ENCODE measurements at places on chromosomes 11 and 22.
A peak's percentile ranks its signal among the peaks of the same experiment; 100 is the strongest.

- DNase-seq, result no peak
Observed at GRCh38 chr11:67292671-67293070, 3.6 kb downstream of the ANKRD13D start.

DNA sequence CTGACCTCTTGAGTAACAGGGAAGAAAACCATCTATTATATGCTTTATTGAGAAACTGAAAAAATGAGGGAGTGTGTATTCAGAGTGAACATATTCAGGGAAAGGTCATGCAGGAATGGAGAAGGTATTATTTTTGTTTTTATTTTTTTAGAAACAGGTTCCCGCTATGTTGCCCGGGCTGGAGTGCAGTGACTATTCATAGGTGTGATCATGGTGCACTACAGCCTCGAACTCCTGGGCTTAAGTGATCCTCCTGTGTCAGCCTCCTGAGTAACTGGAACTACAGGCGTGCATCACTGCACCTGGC, 8.7 kb upstream of the RCE1 start:
- no peak for DNase-seq

GRCh38 chr22:34709641-34710040, 356.3 kb upstream of the ISX start:
- DNase-seq, result no peak

DNA sequence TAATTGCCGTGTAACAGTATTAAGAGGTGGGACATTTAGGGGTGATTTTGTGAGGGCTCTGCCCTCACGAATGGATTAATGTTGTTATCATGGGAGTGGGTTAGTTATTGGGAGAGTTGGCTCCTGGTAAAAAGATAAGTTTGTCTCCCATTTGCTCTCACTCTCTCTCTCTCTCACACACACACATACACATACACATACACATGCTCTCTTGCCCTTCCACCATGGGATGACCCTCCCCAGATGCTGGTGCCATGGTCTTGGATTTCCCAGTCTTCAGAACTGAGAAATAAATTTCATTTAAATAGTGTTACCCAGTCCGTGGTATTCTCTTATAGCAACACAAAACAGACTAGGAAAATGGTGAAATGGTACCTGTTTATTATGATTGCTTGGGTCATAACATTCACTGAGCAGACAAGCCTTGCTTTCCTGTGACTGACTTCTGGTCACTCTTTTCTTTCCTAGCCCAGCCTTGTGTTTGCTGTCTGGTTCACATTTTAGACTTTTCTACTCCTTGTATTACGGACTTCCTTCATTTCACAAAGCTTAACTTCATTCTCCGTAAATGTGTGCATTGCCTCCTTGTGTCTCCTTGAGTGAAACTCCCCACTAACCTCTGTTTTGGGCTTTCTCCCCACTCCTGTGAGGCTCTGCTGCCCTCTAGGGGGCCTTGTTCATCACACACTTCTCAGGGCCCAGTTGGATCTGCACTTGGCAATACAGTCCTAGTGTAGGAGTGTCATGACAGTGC, 206.5 kb upstream of the CTSC start:
- DNase-seq, result peak; percentile 59

GRCh38 chr11:61110255-61111049, 8.2 kb downstream of the CD5 start:
- DNase-seq, result no peak

GRCh38 chr11:133133050-133133449, 399.3 kb downstream of the OPCML start:
- no peak for DNase-seq

DNA sequence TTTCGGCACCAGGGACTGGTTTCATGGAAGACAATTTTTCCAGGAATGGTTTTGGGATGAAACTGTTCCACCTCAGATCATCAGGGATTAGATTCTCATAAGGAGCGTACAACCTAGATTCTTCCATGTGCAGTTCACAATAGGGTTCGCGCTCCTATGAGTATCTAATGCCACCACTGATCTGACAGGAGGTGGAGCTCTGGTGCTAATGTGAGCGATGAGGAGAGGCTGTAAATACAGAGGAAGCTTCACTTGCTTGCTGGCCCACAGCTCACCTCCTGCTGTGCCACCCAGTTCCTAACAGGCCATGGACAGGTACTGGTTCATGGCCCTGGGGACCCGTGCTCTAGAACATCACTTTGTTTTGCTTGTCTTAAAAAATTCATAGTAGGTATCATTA, 41.8 kb upstream of the AMPD3 start:
- DNase-seq, result no peak

DNA sequence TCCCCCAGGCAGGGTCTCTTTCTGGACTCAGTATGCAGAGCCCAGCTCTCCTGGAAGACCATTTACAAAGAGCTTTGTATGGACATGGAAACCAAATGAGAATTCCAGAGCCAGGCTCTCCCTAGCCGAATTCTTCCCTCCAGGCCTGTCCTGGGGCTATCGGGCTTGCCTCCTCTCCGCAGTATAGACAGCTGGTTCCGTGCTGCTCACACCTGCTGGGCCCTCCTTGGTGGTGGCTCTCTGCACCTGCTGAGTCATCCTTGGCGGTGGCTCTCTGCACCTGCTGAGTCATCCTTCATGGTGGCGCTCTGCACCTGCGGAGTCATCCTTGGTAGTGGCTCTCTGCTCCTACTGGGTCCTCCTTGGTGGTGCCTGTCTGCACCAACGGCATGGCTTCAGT, 743.5 kb downstream of the BRD1 start:
- DNase-seq, result no peak

DNA sequence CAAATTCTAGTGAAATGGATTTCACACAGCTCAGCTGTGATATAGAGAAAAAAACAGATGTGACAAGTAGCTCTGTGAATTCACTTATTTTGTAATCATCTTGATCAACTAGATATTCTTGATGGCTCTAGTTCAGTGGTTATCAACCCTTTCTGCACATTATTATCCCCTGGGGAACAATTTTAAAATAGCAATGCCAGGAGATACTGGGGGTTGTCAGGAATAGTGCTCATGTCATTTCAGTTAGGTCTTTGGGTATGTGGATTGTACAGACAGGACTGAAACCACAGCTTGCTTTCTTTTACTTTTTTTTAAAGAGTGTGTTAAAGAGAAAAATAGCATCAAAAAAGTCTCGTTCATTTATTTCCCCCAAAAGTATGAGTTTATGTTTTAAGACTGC, 269.0 kb upstream of the PDGFD start:
- no peak for DNase-seq

GRCh38 chr11:103875855-103876510, 160.5 kb upstream of the DDI1 start:
- DNase-seq, result no peak

- no peak for DNase-seq
Observed at GRCh38 chr11:125069796-125070195, 6.7 kb downstream of the SLC37A2 start.

GRCh38 chr22:36977947-36978660, 41.1 kb downstream of the TST start:
- peak; percentile 91 for DNase-seq

GRCh38 chr11:34830648-34831047, 85.5 kb downstream of the APIP start:
- no peak for DNase-seq

GRCh38 chr11:67024966-67025365, 2.0 kb downstream of the SYT12 start:
- DNase-seq, result no peak

GRCh38 chr22:22109693-22110466, 127.3 kb upstream of the TOP3B start:
- DNase-seq, result no peak

GRCh38 chr11:37689951-37690350, 1091.9 kb upstream of the RAG2 start:
- DNase-seq, result no peak

- DNase-seq, result no peak
Observed at GRCh38 chr11:134224710-134225664, 516 bp downstream of the VPS26B start.

DNA sequence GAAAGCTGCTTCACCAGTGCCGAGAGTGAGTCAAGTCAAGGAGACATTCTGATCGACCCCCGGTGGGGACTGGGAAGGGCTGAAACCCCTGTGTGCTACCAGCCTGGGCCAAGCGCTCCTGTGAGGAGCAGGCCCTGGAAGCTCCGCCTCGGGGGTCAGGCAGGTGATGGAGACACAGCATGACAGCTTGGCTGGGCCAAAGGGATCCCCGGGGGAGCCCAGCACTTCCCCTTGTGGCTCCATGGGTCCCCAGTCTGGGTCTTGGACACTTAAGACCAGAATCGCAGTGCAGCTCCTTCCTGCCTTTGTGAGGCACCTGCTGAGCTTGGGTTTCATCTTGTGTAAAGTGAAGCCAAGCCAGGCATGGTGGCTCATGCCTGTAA, 89.2 kb downstream of the MORC2 start:
- DNase-seq, result no peak

DNA sequence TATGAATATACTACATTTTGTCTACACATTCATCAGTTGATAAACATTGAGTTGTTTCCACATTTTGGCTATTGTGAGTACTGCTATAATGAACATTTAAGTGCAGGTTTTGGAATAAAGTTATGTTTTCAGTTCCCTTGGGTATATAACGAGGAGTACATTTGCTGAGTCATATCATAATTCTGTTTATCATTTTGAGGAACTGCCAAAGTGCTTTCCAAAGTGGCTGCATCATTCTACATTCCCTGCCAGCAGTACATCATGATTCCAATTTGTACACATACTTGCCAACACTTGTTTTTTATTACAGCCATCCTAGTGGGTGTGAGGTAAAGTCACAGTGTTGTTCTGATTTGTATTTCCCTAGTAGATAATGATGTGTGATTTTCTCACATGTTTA, 1458.6 kb upstream of the TENM4 start:
- DNase-seq, result no peak

DNA sequence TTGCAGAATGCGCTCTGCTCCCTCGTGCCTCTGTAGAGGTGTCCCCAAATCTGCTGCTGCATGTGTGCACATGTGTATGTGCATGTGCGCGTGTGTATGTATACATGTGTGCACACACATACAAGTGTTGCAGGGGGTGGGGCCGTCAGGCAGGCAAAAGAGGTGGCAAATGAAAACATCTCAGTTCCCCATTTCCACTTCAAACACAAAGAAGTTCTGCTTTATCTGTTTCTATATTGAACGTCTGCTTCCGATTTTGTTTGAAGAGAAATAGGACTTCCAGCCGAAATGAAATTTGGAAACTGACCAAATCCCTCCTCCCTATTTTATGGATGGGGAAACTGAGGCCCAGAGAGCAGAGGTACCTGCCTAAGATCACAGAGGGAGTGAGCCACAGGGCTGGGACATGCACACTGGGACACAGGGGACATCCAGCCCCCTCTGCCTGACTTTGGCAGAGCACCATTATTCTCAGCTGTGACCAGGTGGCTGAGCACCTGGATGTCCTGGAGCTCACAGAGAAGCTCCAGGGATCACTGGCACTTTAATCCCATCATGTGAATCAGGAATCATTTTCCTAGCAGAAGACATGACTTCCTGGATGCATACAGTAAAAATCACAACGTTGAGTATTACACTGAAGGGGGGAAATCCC, 41.2 kb upstream of the ALX4 start:
- DNase-seq, result peak; percentile 48

DNA sequence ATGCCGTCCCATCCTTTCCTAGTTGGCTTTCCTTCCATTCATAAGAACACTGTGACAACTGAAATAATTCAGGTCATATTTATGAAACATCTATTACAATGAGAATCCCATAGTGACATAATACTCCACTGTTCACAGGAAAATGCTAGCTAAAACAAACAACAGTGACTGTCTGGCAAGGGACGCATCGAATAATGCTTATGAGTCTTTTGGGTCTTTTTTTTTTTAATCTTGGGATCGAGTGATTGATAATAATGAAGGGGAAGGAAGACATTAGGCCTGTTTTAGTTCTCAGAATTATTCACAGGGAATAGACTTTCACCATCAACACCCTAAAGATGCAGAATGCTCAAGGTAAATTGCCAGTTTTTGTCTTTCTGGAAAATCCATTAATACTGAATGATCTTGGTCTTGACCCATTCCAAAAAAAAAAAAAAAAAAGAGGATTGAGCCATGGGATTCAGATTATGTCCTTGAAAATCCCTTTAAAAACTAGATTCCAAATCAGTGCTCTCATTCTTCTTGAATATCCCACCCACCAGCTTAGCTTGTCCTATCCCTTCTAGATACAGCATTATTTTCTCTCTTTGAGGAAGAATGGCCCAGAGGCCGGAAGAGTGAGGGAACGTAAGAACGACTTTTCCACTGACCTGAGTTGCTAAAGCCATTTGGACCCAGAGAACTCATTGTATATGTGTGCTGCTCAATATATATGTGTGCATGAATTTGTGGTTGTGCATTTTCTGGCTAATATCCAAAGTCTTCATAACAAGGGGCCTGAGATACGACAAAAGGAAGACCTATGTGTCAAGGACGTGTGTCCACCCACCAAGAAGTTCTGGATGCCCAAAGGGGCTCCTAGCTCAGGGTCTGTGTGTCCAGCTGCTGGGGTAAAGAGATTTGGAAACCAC, 35.2 kb upstream of the CREB3L1 start:
- no peak for DNase-seq

DNA sequence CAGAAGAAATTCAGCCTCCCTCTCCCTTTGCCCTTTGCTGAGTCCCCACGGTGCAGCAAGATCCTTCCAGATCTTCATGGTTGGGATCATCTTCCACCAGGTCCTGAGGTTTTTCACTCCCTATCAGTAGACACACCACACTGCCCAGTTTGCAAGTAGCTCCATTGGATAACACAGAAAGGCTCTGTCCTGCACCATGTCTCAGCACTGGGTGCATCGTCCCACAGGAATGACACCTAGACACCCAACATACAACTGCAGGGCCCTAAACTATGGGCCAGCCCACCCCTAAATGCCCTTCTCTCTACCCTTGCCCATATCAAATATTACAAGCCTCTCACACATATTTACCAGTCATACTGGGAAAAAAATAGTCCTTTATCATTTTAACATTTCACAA, 9.4 kb downstream of the KLHL22 start:
- DNase-seq, result no peak

GRCh38 chr11:77089004-77089545, 13.6 kb upstream of the OMP start:
- DNase-seq, result no peak

GRCh38 chr11:92504004-92504403, 279.4 kb downstream of the FAT3 start:
- no peak for DNase-seq

DNA sequence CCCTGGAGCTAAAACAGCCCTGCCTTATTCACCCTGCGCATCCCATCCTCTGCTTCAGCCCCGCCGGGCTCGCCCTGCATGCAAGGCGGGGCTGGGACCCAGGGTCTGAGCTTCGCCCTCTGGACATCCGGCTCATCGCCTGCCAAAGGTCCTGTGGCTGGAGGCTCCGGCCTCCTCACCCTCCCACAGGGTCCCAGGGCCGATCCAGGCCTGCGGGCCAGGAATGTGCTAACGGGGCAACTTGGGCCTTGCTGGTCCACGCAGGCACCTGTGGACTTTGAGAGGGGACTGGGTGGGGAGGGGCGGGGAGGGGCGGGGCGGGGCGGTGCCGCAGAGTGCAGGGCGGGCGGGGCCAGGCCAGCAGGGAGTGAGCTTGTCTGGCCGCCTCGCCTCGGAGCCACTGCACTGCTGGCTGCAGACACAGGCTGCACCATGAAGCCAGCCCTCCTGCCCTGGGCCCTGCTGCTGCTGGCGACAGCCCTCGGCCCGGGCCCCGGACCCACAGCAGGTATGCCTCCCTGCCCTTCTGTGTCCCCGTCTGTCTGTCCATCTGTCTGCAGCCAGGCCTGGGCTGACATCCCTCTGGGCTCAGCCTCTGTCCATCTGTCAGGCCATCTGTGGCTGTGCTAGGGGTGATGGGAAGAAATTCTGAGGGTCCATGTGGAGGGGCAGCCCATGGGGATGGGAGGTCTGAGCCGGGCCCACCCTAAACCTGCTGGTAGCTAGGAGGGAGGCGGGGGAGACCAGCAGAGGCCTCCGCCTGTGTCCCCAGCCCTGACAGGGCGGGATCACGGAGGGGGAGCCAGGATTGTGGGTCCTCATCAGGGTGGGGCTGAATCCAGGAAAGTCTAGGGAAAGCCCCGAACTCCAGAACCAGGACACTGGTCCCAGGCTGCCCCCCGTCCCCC, at the start of gene SUSD2:
Gene SUSD2, plus strand, starts transcription at position 400 of the 908 bp plus-strand sequence. Its CDS starts 33 bp downstream, at position 433.
- DNase-seq, result no peak
